ENCODE measurements at places on chromosomes 12 and 14. TPM values are rescaled to one million over a fixed set of nuclear protein-coding genes. Genes with fewer than 3 reads are reported as not detected.

IL22 gene
- total RNA-seq: not detected

SCN8A gene
- total RNA-seq: 21.8 TPM

INHBE gene
- not detected for total RNA-seq

LPAR5 gene
- total RNA-seq: not detected

EXOC3L4 gene
- total RNA-seq: not detected

CLEC2B gene
- total RNA-seq: 79.1 TPM

TAS2R7 gene
- total RNA-seq: 0.14 TPM

KRT3 gene
- not detected for total RNA-seq

ANKS1B gene
- total RNA-seq: 1.1 TPM

OAS2 gene
- 10.3 TPM for total RNA-seq

ETFBKMT gene
- total RNA-seq: 2.7 TPM

TDP1 gene
- total RNA-seq: 39.1 TPM

SERPINA12 gene
- total RNA-seq: not detected

CLEC4D gene
- total RNA-seq: not detected

GDF3 gene
- 0.65 TPM for total RNA-seq

TEX52 gene
- not detected for total RNA-seq

KRT71 gene
- not detected for total RNA-seq

KLRK1 gene
- total RNA-seq: not detected

PCBP2 gene
- total RNA-seq: 396 TPM

PIANP gene
- total RNA-seq: 0.13 TPM

KCNA5 gene
- not detected for total RNA-seq

MIPOL1 gene
- 55.2 TPM for total RNA-seq

RNF212B gene
- not detected for total RNA-seq

TAS2R50 gene
- 6.0 TPM for total RNA-seq

SRRM4 gene
- total RNA-seq: not detected

MRPS35 gene
- total RNA-seq: 78.5 TPM

HDAC7 gene
- total RNA-seq: 85.6 TPM

ZFYVE26 gene
- total RNA-seq: 34.2 TPM

EFS gene
- not detected for total RNA-seq

RD3L gene
- total RNA-seq: not detected
